ENCODE measurements at places on chromosomes 12 and 14. TPM values are rescaled to one million over a fixed set of nuclear protein-coding genes. Genes with fewer than 3 reads are reported as not detected.

GRCh38 chr14:63394841-63395240 lies 76.1 kb upstream of the GPHB5 start:
- no peak overlapping the region for H3K4me3 ChIP-seq
- H3K4me1 ChIP-seq, result no peaks in the 10 kb centered on the region
- no peak for DNase-seq
- no peaks in the 10 kb centered on the region for H3K27me3 ChIP-seq
- H3K27ac ChIP-seq, result no peak overlapping the region

DNA sequence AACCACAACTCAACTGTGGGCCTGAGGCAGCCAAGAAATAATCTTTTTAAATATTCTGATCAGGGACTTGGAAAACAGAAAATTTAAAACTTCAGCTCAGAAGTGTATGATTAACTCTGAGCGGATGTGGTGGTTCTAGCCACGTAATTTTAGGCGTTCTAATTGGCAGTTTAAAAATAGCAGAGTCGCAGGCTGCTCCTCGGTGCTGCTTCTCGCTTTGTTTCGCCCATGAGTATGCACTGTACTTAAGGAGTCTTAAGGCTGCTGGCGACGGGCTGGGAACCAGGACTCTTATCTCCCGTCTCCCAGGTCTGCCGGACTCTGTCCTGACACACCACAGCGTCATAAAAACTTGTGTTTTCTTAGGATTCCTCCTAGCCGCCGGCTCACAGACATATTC lies 113.4 kb upstream of the PELI2 start:
- H3K27ac ChIP-seq, result peak overlapping the region; percentile 17
- no peak overlapping the region for H3K4me3 ChIP-seq
- no peaks in the 10 kb centered on the region for H3K36me3 ChIP-seq
- no peak for DNase-seq
- peaks cover 23% of the 10 kb centered on the region for H3K4me1 ChIP-seq

- H3K4me1 ChIP-seq, result no peaks in the 10 kb centered on the region
- H3K4me3 ChIP-seq, result no peak overlapping the region
- no peak for DNase-seq
- no peaks in the 10 kb centered on the region for H3K27me3 ChIP-seq
Measured at GRCh38 chr12:44627387-44628166, 248.5 kb downstream of the NELL2 start.

DNA sequence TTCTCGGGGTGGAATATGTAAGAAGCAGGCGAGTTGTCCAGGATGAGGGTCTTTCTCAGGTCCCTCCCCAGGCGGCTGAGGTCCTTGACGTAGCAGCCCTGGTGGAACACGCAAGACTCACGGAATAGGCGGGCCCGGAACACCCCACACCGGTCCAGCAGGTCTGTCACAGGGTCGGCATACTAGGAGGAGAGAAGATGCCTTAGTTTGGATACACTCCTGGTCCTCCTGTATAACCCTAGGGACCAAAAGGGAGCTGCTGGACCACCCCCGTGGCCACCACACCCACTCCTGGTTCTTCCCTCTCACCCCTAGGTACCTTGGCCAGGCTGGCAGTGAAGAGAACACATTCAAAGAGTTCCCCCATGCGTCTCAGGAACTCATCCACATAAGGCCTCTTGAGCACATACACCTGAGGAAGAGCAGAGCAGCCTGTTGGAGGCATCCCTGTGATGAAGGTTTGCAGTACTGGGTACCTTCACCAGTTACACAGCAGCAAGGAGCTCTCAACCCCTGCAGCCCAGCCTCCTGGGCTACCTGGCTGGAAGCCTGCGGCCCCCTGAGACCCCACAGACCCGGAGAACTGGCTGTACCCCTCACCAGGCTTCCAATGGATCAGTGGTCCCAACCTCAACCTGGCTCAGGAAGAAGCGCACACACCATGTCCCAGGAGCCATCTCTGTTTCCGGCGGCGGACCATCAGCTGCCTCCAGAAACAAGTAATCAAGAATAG lies 5.5 kb upstream of the AVIL start:
- peaks cover 96% of the 10 kb centered on the region for H3K36me3 ChIP-seq
- no peaks in the 10 kb centered on the region for H3K27me3 ChIP-seq
- no peak overlapping the region for H3K4me3 ChIP-seq
- H3K4me1 ChIP-seq, result peaks cover 9% of the 10 kb centered on the region
- DNase-seq, result peak; percentile 51

DNA sequence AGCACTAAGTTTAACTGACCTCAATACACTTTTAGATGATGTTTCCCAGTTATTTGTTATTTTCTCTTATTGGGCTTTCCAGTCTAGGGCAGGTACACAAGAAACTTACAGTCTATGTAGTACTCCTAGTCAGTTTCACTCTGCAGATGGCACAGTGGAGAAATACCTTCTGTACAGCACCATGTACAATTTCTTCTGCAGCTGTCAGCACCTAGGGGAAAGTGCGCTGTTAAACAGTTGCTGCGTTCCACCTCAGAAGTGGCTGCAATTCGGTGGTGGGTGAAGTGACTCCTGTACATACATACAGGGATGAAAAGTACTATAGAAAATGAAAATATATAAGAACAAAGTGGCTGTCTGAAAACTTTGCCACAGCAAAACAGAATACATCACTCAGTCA lies 48.3 kb downstream of the NOVA1 start:
- H3K27me3 ChIP-seq, result no peaks in the 10 kb centered on the region
- H3K4me3 ChIP-seq, result no peak overlapping the region
- H3K4me1 ChIP-seq, result no peaks in the 10 kb centered on the region
- no peaks in the 10 kb centered on the region for H3K36me3 ChIP-seq
- H3K27ac ChIP-seq, result no peak overlapping the region

- H3K27me3 ChIP-seq, result no peaks in the 10 kb centered on the region
- no peak for DNase-seq
- H3K4me3 ChIP-seq, result no peak overlapping the region
- H3K27ac ChIP-seq, result no peak overlapping the region
- no peaks in the 10 kb centered on the region for H3K36me3 ChIP-seq
- no peaks in the 10 kb centered on the region for H3K4me1 ChIP-seq
Measured at GRCh38 chr12:43099691-43100163, 452.3 kb downstream of the ADAMTS20 start.

GRCh38 chr12:47848853-47849252 lies 29.1 kb upstream of the HDAC7 start:
- H3K4me3 ChIP-seq, result no peak overlapping the region
- no peak for DNase-seq
- no peaks in the 10 kb centered on the region for H3K27me3 ChIP-seq

Gene MYH6
- total RNA-seq, result not detected

DNA sequence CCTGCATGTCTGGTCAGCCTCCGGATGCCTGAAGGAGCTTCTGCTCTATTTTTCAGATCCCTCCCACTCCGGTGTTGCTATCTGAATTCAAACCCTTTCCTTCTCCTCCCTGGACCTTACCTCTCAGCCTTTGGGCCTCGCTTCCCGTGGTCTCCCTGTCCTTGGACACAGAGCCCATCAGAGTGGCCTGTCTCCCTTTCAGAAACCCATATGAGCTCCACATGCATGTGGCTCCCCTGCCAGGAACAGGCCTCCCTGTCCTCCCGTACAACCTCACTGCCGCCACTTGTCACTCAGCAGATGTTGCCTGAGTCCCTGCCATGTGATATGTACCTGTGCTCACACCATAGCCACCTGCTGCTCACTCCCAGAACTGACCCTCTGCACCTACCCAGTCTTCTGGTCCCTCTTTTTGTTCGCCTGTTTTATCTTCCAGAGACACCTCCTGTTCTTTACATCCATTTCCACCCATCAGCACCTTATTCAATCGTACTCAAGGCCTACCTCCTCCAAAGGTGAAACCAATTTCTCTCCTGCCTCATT lies 182.5 kb downstream of the ZFP36L1 start:
- no peak overlapping the region for H3K27ac ChIP-seq
- no peak for DNase-seq
- no peaks in the 10 kb centered on the region for H3K27me3 ChIP-seq
- no peaks in the 10 kb centered on the region for H3K36me3 ChIP-seq

GRCh38 chr12:114995891-114996290 lies 311.9 kb upstream of the TBX3 start:
- no peaks in the 10 kb centered on the region for H3K36me3 ChIP-seq
- H3K4me3 ChIP-seq, result no peak overlapping the region
- no peaks in the 10 kb centered on the region for H3K4me1 ChIP-seq
- H3K27ac ChIP-seq, result no peak overlapping the region

- no peak overlapping the region for H3K27ac ChIP-seq
- no peaks in the 10 kb centered on the region for H3K36me3 ChIP-seq
Measured at GRCh38 chr12:85877459-85877858, 3.4 kb downstream of the NTS start.

DNA sequence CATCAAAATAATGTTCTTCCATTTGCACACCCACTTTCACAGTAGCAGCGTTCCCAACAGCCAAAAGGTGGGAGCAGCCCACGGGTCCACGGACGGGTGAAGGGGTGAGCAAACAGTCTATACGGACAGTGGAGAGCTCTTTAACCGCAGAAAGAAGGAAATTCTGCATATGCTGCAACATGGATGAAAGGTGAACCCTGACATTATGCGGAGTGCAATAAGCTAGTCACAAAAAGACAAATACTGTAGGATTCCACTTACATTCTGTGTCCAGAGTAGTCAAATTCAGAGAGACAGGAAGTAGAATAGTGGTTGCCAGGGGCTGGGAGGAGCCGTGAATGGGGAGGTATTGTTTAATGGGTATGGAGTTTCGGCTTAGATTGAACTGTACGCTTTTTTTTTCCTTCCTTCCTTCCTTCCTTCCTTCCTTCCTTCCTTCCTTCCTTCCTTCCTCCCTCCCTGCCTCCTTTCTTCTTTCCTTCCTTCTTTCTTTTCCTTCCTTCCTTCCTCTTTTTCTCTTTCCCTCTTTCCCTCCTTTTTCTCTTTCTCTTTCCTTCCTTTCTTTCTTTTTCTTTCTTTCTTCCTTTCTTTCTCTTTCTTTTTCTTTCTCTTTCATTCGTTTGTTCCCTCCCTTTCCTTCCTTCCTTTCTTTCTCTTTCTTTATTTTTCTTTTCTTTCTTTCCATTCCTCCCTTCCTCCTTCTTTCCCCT lies 15.8 kb upstream of the ANKRD9 start:
- H3K36me3 ChIP-seq, result no peaks in the 10 kb centered on the region
- peak overlapping the region; percentile 89 for H3K27ac ChIP-seq
- DNase-seq, result no peak
- peaks cover 42% of the 10 kb centered on the region for H3K4me1 ChIP-seq

Gene LRRC43
- total RNA-seq, result 0.37 TPM

GRCh38 chr14:69675877-69676416 lies 64.6 kb downstream of the SUSD6 start:
- H3K4me3 ChIP-seq, result no peak overlapping the region
- no peak for DNase-seq
- H3K4me1 ChIP-seq, result peaks cover 47% of the 10 kb centered on the region
- no peak overlapping the region for H3K27ac ChIP-seq
- H3K36me3 ChIP-seq, result no peaks in the 10 kb centered on the region
